ENCODE measurements at places on chromosomes 7 and 10.

DNA sequence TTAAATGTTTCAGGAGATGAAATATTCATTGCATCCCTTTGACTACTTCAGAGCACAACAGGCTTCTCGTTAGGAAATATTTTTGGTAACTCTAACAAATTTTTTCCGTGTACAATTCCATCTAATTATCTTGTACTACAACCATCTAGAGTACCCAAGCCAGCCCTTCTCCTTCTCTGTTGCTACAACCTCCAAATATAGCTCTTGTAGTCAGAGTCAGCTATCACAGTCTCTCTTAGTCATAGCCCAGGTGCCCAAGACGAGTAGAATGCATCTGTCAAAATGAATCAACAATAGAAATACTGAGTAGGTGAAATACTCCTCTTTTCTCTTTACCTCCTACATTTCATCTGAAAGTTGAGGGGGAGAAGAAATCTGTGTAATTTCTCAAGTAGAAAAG lies 74.0 kb downstream of the INHBA start:
- DNase-seq = peak; percentile 32

DNA sequence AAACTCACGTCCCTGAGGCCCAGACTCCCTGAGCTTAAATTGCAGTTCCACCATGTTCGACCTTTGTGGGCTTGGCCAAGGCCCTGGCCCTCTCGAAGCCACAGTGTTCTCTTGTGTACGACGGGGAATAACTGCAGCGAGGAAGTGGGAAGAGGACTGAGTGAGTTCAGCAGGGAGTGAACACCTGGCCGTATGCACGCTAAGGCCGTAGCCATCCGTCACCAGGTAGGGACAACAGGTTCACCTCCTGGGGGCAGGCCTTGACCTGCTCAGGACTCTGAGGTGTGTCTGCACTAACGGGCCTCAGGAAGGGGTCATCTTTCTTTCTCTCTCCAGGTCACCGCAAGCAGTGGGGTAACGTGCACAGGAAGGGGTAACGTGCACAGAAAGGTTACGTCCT lies 67.2 kb upstream of the CTBP2 start:
- DNase-seq = no peak

- no peak for DNase-seq
These were observed 9.6 kb upstream of the TRIM8 start for GRCh38 chr10:102634686-102635085.

DNA sequence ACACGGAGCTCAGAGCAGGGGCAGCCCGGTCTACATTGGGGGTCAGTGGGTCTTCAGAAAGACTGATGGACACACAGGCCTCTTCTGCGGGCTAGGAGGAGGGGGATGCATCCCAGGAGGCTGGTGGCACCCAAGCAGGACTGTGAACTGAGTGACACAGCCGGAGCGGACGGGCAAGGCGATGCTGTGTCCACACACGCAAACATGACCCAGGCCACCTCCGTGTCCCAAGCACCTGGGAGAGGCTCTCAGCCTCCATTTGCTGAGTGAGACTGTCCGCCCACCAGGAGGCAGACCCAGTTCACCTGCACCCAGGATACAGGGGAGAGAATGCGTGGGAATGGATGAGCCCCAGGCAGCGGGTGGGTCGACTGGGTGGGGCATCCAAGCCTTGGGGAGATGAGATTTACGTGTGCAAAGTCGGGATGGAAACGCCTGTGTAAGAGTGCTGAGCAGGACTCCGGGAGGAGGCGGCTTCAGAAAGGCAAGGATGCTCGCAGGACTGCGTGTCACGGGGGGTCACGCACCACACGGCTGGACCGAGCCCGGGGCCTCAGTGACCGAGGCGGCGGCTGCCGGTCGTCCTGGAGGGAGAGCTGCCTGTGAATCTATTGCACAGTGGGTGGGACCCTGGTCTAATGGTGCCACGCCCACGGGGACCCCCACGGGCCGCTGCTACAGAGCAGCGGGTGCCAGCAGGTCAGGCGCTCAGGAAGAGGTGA lies 262.8 kb downstream of the ADARB2 start:
- no peak for DNase-seq

DNA sequence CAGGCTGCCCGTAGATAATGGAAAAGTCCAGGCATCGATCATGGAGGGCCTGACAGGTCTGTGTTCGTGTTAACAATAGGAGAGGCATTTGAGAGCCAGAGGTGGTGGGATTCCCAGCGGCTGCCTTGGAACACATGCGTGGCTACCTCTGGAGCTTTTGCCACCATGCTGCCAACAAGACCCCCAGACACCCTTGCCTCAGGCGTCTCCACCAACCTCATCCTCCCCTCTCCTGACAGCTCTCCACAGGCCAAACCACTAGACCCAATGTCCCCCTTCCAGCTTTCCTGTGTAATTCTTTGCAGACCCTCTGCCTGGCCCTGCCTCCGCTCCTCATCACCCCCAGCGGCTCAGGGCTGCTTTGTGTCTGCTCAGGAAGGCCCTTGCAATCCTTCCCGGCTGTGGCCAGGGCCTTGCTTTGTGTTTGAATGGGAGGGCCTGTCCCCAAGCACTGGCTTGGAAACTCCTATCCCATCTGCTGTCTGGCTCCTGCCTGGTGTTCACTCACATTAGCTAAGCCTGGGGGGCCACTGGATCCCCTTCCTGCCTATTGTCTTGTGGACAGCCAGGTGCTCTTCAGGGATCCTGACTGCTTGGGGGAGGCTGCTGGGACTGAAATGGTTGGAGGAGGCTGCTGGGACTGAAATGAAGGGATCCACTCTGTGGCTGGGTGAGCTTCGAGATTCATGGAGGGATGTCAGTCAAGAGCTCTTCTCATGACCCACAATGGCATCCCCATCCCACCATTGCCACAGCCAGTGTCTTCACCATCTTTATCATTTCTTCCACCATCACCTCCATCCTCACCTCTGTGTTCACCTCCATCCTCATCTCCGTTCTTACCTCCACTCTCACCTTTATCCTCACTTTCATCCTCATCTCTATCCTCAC lies 60.8 kb upstream of the ELN start:
- no peak for DNase-seq
